ENCODE measurements at places on chromosomes 11 and 22.

GRCh38 chr22:35930933-35931332 lies 97.7 kb downstream of the RBFOX2 start:
- DNase-seq: no peak

- DNase-seq: no peak
Measured at GRCh38 chr11:126740846-126741245, 259.7 kb downstream of the KIRREL3 start.

GRCh38 chr22:31098632-31099110 lies 8.7 kb downstream of the SELENOM start:
- no peak for DNase-seq

DNA sequence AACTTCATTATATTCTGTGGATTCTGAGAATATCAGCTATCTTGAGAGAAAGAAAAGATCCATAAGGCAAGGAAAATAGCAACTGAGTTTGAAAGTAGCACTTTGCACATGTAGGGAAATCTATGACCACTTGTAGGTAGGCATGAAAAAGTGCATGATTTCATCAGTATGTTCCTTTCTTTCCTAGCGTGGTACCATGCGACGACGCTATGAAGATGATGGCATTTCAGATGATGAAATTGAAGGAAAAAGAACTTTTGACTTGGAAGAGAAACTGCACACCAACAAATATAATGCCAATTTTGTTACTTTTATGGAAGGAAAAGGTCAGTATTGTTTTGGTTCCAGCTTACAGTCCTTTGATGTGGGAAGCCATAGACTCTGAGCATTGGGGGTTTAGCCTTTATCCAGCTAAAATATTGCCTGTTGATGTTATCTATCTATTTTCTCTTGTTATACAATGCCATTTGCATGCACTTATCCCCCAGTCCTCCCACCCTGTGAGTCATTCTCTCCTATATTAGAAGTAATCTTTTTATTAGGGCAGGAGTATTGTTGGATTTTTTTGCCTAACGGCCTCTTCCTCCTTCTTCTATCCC lies 60.9 kb downstream of the KDM2A start:
- DNase-seq: no peak

- DNase-seq: no peak
Measured at GRCh38 chr22:42591987-42592386, 22.7 kb downstream of the POLDIP3 start.

GRCh38 chr22:25492162-25492561 lies 72.3 kb upstream of the GRK3 start:
- no peak for DNase-seq

DNA sequence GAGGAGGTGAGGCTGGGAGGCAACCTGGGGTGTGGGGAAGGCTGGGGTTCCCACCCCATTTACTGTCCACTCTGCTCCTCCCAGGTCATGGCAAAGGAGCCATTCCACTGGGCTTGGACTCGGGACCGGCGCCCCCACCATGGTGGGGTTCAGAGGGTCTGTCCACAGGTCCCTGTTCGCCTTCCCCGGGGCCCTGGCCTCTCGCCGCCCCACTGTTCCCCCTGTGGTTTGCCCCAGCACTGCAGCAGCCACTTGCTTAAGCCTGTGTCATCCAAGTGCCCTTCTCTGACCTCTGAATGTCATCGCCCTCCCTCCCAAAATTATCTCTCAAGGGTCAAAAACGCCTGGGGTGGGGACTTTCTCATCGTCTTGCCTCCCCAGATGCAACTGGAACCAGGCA lies 2.6 kb downstream of the SPDYC start:
- no peak for DNase-seq

DNA sequence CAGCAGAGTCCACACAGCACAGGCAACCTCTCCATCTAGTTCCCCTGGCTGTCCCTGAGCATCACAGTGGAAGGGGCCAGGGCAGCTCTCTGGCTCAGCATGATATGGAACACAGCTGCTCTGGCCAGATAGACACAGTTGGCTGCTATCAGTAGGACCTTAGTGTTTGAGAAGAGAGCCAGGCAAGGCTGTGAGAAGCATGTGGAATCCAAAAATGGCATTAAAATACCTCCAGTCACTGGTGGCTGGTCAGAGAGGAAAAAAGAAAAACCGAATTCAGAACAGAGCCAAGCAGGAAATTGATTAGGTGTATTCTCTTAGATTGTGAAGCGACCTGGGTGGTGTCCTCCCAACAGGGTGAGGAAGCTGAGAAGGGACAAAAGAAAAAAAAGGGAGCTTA lies 27.9 kb downstream of the SERPINH1 start:
- no peak for DNase-seq

DNA sequence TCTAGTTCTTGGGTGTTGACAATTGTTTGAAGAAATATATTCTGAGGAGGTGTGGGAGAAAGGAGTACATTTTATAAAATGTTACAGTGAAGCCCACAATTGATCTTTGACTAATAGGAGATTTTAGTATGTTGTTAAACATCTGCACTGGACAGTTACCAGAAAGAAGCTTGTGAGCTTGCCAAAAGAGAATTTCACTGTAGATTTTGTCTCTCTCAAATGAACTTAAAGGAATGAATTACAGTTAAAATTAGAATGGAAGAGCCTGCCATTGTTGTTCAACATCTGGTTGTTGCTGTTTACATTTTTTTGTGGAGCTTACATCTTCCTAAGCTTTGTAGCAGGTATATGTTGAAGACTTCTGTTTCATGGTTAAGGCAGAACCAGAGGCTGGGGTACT lies 620.5 kb upstream of the CCDC179 start:
- DNase-seq: no peak

DNA sequence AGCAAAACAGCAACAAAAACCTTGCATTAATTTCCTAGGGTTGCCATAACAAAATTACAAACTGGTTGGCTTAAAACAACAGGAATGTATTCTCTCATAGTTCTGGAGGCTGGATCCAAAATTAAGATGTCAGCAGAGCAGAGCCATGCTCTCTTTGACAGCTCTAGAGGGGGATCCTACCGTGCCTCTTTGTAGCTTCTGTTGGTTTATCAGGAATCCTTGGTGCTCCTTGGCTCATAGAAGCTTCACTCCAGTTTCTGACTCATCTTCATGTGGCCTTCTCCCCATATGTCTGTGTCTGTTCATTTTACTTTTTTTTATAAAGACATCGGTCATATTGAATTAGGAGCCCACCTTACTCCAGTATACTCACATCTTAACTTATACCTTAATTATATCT lies 90.5 kb upstream of the POU2AF2 start:
- DNase-seq: no peak

DNA sequence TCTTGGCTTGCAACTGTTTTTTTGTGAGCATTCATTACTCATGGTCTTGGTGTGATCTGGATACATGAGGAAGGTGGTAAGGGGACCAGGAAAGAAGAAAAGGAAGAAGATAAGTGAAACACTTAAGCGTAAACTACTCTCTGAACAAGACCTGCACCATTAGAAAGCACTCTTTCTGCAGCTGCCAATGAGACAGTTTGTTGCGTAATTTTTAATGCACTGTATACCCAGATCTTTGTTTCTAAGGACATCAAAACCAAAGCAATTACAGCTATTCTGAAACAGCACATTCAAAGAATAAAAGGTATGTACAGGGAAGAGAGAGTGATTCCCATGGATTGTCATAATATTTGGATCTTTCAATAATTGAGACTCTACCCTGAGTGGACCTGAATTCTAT lies 147.4 kb downstream of the BLID start:
- no peak for DNase-seq

DNA sequence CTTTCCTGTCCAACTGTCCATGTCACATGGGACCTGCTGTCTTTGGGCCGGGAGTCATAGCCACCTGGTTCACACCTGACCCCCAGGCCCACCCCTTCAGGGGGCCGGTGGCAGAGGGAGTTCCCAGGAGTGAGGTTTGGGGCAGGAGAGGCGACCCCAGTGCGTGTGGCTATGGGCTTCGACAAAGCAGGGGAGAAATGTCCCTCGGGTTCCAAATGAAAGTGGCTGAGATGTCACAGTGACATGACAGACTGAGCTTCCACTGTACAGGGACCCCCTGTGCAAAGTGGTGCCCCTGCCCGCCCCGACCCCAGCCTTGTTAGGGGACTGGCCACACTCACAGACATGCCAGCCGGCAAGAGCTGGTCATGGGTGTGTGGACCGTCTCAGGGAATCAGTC lies 1297.0 kb downstream of the BRD1 start:
- no peak for DNase-seq

GRCh38 chr11:12177739-12178338 lies 67.4 kb downstream of the MICAL2 start:
- DNase-seq: no peak

GRCh38 chr11:10255388-10256125 lies 38.5 kb downstream of the SBF2 start:
- no peak for DNase-seq

GRCh38 chr11:23729088-23729487 lies 767.8 kb upstream of the LUZP2 start:
- DNase-seq: no peak

GRCh38 chr11:65572356-65573051 lies at the start of gene FAM89B:
Gene FAM89B (plus strand): TSS chr11:65572538. CDS start chr11:65572670, 132 bp downstream.
- DNase-seq: peak; percentile 89

- no peak for DNase-seq
Measured at GRCh38 chr11:129248618-129249017, 56.5 kb upstream of the ARHGAP32 start.

DNA sequence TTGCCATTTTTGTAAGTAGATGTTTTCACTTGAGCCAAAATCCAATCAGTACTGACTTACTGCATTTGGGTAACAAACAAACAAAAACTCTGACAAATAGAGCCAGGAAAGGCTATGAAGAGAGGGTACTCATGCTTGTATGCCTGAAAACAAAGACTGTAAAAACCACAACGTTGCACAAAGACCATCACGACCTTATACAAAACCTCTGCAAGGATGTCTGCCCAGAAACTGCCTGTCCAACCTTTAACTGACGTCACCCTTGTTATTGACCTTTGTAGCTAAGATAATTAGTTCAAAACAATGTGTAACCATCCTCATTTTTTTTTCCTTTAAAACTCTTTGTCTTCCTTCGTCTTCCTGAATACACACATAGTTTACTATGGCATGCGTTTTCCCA lies 804 bp upstream of the CREBZF start:
- no peak for DNase-seq

DNA sequence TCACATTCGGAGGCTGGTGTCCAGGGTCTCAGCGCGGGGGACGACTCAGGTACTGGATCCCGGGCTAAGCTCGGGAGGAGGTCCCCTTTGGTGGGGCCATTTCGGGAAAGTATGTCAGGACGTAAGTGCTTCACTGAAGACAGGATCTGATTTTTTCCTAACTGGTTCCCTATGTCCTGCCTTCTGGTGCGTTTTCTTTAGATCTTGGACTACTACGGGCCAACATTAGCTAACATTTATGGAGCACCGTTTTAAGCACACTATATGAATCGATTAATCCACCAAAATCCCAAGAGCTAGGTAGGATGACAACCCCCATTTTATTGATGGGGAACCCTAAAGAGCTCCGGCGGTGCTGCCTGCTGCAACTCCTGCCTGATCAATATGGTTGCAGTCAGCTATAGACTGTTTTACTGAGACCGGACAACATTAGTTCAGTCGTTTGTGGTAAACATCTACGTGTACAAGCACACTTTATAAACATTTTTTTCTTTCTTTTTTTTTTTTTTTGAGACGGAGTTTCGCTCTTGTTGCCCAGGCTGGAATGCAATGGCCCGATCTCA lies 17.0 kb upstream of the WDR74 start:
- no peak for DNase-seq

DNA sequence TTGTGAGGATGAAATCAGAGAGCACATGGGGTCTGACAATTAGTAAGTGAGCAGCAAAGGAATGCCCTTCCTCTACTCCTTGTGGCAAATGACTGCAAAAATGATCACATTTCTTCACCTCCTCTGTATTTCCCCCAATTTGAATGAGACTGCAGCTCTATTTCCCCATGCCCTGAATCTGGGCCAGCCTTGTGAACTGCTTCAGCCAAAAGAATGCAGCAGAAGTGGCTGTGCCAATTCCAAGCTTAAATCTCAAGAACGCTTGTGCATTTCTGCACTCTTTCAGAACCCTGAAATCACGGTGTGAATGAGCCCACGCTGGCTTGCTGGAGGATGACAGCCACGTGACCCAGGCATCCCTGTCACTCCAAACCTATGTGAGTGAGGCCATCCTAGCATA lies 9.9 kb downstream of the SLC43A3 start:
- DNase-seq: no peak

- DNase-seq: no peak
Measured at GRCh38 chr11:126426820-126427749, 71.6 kb downstream of the ST3GAL4 start.

- no peak for DNase-seq
Measured at GRCh38 chr11:114172871-114173444, 113.4 kb downstream of the ZBTB16 start.

DNA sequence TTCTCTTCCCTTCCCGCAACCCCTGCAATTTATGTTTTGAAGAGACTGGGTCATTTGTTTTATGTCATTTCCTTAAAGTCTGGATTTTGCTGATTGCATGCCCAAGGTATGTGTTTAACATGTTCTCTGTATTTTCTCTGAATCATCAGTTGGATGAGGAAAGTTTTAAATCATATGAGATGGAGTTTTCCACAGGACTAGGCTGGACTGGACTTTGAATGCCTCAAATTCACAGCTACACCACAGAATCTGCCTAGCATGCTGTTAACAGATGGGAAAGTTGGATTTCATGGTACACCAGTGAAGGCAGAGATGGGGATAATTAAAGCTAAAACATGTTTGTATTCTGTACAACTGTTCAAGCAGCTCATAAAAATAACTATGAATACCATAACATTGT lies 62.6 kb downstream of the CWC15 start:
- DNase-seq: no peak

DNA sequence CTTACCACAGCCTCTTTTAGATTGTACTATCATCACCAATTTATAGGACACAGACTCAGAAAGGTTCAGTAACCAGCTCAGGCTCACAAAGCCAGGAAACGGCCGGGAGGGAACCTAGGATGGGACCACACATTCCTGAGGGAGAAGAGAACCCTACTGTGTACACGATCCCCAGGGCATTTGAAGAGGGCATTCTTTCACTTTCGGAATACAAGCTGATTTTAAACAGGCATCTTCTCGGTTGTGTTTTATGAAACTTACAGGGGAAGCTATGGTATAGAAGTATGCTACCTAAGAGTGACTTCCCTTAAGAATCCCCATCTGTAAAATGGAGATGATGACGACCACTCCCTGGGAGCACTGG lies 19.0 kb downstream of the SMCO4 start:
- DNase-seq: no peak

- no peak for DNase-seq
Measured at GRCh38 chr11:126662035-126662790, 306.7 kb downstream of the ST3GAL4 start.

DNA sequence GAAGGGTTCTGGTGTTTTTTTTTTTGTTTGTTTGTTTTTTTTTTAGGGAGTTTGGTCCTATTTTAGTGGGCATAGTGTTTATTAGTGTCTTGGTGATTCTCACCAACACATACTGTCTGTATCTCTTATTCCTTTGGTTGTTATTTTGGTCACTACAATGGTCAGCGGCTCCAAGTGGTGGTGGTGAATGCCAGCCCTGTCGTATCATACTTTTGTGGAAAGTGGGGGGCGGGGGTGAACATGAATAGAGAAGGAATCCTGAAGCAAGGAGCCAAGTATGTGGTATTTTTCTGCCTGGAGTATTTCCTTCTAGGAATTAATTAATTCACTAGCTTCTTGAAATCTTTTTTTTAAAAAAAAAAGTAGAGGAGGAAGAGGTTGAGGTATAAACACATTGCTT lies 79.6 kb downstream of the GRK3 start:
- no peak for DNase-seq

All from activated naive CD4-positive, alpha-beta T cell treated with anti-CD3 and anti-CD28 coated beads, Interleukin-2, amount 50 U/mL, for 16 hours (primary cell).